Naive thymus-derived CD8-positive, alpha-beta T cell (primary cell): ENCODE measurements at places on chromosomes 5 and 9. TPM values are rescaled to one million over a fixed set of nuclear protein-coding genes. Genes with fewer than 3 reads are reported as not detected.

The CTXN3 gene
- polyA plus RNA-seq: not detected

- DNase-seq: no peak
- no peaks in the 10 kb centered on the region for H3K27me3 ChIP-seq
- H3K36me3 ChIP-seq: peaks cover 3% of the 10 kb centered on the region
These were observed 181.2 kb upstream of the GPR151 start for GRCh38 chr5:146697211-146697610.

DNA sequence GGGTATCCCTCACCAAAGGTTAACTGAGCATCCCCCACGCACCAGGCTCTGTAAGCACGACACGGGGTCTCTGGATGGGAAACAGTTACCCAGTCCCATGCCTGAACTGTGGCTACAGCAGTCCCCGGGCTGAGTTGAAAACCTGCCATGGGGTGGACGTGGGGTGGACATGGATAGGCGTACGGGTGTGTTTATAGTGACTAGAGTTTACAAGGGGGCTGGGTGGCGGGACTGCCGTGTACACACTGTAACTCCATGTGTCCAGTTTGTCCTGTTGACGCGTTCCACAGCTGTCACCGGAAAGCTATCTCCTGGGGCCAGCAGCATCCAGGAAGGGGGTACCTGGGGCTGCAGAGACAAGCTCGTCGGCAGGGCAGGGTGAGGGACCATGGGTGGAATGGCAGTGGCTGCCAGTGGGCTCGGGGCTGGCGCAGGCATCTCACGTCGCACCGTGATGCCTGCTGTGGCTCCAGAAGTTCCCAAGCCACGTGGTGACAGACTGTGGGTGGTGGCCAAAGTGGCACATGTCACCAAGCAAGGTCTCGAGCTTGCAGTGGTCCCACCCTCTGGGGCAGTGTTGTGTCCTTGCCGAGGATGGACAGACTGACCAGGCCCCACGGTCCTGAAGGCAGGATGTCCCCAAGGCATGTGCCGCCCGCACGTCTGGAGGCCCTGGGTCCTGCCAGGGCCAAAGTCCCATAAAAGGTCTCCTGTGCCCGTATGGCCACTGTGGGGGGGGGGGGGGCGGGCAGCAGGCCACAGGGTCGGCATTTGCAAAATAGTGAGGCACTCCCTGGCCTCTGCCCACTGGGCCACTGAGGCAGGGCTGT lies 29.3 kb upstream of the RNF130 start:
- H3K4me3 ChIP-seq: no peak overlapping the region
- H3K4me1 ChIP-seq: no peaks in the 10 kb centered on the region
- no peak overlapping the region for H3K27ac ChIP-seq
- no peaks in the 10 kb centered on the region for H3K36me3 ChIP-seq
- H3K27me3 ChIP-seq: peaks cover 6% of the 10 kb centered on the region
- DNase-seq: no peak

The ECPAS gene
- polyA plus RNA-seq: 10.7 TPM

DNA sequence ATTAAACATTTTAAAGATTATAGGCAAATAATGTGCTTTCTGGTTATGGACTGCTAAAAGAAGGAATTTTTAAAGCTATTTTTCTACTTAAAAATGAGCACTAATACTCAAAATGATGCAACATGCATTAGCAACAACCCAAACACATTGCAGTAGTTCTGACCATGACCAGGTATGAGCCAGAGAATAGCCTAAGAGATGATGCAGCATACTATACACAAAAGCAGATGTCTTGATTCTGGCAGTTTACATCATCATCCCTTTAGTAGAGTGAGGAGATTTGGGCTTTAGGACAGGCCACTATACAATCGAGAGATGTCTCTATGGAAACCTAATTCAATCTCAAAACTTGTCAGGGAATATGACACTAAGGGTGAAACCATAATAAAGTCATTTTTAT lies 307.1 kb downstream of the PRR16 start:
- no peak overlapping the region for H3K4me3 ChIP-seq
- no peak overlapping the region for H3K27ac ChIP-seq
- no peaks in the 10 kb centered on the region for H3K36me3 ChIP-seq
- no peaks in the 10 kb centered on the region for H3K4me1 ChIP-seq
- DNase-seq: no peak
- H3K27me3 ChIP-seq: no peaks in the 10 kb centered on the region

The FBXL7 gene
- not detected for polyA plus RNA-seq

- H3K36me3 ChIP-seq: no peaks in the 10 kb centered on the region
- H3K4me1 ChIP-seq: no peaks in the 10 kb centered on the region
- H3K27me3 ChIP-seq: no peaks in the 10 kb centered on the region
- H3K4me3 ChIP-seq: no peak overlapping the region
- no peak overlapping the region for H3K27ac ChIP-seq
These were observed 388.5 kb upstream of the CTNND2 start for GRCh38 chr5:12292610-12293204.

The ADRA1B gene
- polyA plus RNA-seq: not detected

DNA sequence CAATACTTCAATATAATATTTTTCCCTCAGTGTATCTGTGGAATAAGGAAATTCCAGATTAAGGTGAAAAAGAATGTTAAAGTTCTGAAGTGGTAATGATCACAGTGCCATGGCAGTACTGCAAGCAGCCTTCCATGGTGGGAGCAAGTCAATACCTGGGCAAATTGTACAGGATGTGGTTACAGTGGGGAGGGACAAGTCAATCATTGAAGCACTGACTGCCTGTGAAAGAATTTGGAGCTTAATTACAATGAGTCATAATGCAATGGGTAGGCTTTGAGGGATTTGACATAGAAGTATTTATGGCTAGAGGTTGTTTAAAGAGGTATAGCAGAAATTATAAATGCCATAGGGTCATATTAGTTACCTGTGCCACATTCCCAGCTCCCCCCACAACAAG lies 786.5 kb upstream of the ACO1 start:
- H3K27me3 ChIP-seq: no peaks in the 10 kb centered on the region
- peaks cover 11% of the 10 kb centered on the region for H3K4me1 ChIP-seq
- no peak overlapping the region for H3K4me3 ChIP-seq
- peak; percentile 24 for DNase-seq
- H3K27ac ChIP-seq: no peak overlapping the region

The NEUROG1 gene
- polyA plus RNA-seq: not detected

The PCDHA9 gene
- polyA plus RNA-seq: not detected

DNA sequence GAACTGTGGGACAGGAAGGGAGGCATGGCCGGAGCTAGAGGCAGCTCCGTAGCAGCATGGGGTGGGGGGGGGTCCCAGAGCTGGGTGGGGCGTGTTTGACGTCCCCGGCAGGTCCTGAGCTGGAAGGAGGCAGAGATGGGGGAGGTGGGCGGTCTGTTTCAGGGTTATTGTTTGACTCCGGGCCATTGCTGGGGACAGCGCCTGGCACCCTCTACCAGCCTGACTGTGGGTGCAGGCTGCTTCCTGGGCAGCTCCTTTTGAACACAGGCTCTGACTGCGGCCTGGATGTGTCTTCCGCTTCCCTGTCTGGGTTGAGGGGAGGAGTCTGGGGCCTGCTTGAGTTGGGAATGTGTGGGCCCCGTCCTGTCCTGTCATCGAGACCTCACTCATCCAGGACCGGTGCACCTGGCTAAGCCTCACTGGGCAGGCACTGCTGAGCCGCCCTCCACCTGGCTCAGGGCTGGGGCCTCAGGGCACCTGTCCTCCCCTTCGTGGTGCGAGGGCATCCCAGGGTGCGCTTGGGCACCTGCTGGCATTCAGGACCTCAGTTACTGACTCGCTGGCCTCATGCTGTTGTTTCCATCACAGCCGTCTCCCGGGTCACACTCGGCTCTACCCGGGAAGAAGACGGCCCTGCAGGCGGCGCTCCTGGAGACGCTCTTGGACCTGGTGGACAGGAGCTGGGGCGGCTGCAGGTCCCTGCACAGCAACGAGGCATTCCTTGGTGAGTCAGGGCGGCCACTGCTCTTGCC lies 26.5 kb downstream of the CEP72 start:
- no peak overlapping the region for H3K4me3 ChIP-seq
- H3K36me3 ChIP-seq: peaks cover 79% of the 10 kb centered on the region
- no peaks in the 10 kb centered on the region for H3K27me3 ChIP-seq
- DNase-seq: no peak
- no peak overlapping the region for H3K27ac ChIP-seq

- no peak overlapping the region for H3K4me3 ChIP-seq
- H3K27me3 ChIP-seq: peaks cover 6% of the 10 kb centered on the region
- peaks cover 4% of the 10 kb centered on the region for H3K36me3 ChIP-seq
- H3K27ac ChIP-seq: no peak overlapping the region
- H3K4me1 ChIP-seq: peaks cover 3% of the 10 kb centered on the region
These were observed 245.7 kb upstream of the SLC30A5 start for GRCh38 chr5:68848091-68848490.
